ENCODE measurements at places on chromosomes 1 and 21.

GRCh38 chr1:214727274-214727673 lies 124.3 kb downstream of the CENPF start:
- no peak for DNase-seq

DNA sequence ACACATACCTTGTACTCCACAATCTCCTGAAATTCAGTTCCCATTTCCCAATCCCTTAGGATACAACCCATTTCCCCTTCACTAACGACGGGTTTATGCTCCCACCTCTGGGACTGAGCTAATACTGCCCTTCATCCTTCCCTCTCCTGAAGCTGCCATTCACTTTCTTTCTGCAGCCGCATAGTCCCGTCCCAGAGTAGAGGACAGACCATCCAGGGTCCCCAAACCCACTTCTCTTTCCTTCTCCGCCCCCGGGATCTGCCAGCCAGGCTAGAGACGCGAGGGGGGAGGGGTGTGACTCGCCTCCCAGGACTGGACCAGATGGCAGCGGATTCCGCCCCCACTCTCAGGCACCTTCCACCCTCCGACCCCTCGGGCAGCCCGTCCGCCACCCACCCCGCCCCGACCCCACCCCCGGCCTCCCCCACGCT lies 679 bp downstream of the ABL2 start:
- DNase-seq: no peak

DNA sequence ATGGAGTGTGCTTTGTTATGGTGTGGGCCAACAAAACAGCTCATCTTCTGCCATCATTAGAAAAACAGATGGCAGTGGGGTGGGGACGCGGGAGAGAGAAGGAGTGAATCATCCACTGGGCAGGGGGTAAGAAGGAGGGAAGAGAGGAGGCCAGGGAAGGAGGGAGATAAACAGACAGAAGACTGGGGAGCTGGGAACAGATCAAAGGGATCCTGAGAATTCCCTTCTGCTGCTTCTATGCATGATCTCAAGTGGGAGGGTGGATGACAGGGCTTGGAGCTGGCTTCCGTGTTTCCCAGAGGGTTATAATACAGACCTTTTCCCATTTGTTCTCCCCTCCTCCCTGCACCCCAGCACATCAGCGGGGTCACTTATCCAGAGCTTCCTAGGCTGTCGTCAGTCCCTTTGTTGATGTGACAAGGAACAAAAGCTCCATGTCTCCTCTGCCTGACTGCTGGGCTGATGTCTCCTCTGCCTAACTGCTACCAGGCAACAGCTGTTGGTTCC lies 338.6 kb downstream of the PAPPA2 start:
- DNase-seq: no peak

DNA sequence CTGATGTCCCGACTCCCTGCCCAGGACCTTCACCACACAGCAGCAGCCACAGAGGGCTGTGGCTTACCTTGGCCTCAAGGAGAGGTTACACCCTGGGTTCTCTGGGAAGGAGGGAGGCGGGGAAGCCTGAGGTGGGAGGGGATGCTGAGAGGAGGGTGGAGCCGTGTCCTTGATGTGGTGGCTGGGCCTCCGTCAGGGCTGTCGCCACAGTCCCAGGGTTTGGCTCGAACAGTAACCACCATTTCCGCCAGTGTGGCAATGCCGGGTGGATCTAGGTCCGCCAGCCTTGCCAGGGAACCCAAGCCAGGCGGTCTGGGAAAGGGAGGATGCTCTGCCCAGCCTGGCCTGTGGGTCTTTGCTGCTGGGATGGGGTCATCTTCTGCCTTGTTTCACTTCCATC lies 18.4 kb upstream of the CDCA8 start:
- no peak for DNase-seq

GRCh38 chr1:25445993-25446538 lies 15.4 kb downstream of the MACO1 start:
- DNase-seq: no peak

DNA sequence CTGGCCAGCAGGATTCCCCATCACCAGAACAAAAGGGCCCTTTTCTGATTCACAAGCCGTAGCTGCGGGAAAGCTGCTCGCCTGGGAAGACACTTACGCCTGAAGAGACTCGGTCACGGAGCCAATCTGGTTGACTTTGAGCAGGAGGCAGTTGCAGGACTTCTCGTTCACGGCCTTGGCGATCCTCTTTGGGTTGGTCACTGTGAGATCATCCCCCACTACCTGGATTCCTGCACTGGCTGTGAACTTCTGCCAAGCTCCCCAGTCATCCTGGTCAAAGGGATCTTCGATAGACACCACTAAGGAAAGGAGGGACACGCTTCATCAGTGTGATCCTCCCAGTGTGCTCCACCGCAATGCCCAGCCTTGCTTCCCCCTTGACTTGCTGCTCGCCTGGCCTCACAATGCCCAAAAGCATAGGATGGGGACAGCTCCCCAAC lies 14.7 kb downstream of the ENO1 start:
- DNase-seq: no peak

DNA sequence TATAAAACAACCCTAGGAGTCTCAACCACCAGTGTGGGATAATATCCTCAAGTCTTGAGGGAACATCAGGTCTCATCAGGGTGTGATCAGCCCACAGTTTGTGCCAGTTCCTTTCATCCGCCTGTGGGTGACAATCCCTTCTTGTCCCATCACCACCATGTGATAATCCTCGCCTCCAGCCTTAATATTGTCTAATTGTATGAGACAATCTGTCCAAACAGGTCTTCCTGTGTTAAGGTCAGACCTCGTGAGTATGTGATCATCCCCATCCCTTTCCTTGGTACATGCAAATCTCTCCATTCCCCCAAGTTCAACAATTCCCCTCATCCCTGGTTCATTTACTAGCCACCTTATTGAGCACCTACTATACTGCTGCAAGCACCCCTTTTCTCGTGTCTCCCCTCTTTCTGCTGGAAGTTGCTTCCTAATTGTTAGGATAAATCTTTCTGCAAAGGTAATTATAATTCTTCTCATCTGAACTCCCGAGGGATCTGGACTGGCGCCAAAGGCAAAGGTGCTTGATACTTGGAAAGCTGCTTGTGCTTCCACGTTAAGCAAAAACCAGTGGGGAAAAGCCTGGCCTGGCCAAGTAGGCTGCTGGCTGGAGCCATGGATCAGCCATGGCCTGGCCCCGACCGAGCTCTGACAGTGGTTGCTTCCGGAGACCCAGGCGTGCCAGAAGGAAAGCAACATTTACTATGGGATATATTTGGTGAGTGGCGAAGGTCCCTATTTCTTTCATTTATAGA lies 92.5 kb downstream of the RNF220 start:
- no peak for DNase-seq

DNA sequence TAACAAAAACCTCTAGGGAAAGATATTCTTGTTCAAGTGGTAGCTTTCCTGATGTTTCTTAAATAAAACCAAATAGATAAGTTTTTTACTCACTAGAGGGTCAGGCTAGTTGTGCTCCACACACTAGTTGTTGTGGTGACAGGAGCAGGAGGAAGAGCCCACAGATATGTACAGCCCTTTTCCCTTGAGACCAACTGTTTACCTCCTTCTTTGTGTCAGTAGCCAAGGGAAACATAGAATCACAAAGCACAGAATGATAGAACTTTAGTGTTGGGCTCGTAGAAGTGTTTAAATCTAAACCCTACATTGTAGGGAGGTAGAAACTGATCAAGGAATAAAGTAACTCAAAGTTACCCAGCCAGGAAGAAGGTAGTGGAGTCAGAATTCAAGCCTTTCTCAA lies 309.0 kb downstream of the CTH start:
- no peak for DNase-seq

DNA sequence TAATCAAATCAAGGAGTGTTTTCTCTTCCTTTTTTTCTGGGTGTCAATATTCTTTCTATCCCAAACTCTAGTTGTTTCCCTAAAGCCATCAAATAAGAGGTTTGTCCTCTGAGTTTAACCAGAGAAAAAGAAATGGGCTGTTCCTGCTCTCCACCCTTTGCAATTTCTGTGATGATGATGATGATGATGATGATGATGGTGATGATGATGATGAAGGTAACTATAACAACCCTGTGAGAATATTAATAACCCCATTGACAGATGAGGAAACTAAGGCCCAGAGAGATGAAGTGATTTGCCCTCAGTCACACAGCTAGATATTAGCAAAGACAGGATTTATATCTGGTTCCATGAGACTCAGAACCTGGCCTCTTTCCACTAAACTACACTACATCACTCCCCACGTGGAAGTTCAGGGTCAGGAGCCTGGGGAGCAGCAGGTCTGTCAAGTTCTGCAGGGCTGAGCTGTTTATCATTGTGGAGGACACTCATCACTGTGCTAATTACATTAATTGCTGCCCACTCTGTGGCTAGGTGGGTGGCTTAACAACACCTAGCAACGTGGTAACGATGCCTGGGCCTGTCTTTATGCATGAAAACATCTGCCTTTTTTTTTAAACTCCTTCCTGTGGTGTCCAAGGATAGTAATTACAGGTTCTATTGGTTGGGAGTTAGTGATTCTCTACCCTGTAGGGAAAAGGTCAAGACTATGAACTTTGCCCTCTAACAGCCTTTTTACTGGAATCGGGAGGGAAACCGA lies 19.0 kb upstream of the JUN start:
- no peak for DNase-seq
